NCI-H146 (cell line): ENCODE measurements at places on chromosomes 2 and 18.

- no peak for DNase-seq
Measured at GRCh38 chr2:105557021-105557920, 158.4 kb upstream of the FHL2 start.

GRCh38 chr2:6791682-6792081 lies 74.0 kb downstream of the CMPK2 start:
- peak; percentile 50 for DNase-seq

DNA sequence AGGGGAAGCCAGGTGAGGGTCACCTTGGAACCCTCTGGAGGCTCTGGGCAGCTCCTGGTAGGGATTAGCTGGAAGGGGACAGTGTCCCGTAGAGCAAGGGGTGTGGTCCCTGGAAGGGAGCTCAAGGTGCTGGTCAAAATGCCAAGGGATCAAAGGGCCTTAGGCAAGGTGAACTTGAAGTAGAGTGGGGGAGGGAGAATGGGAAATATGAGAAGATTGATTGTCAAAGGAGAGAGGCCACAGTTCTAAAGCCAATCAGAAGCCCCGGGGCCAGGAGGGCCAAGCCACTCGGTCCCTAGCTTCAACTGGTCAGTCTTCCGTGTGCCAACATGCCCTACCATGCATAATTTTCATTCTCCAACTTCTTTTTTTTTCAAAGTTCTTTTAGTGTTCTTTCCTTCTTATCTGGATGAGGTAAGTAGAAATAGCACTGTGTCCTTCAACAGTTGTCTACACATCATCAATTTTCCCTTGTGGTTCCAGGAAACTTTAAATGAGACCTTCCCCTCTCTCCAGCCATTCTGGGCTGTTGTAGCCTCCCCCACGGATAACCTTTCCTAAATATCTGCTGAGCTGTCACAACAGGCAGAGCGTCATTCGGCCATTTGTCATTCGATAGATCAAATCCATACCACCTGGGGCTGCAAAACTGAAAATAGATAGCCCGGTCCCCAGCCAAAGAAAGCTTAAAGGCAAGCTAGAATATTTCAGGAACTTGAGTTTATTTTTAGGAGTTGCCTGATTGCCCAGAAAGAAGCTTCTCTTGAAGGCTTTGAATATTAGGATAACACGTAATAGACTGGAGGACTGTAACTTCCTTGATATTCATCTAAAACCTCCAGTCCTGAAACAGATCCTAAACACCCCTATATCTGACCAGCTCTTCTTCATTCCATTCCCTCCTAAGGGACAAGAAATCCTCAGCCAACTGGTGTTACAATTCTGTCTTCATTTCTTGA lies 83.3 kb downstream of the ALPK2 start:
- no peak for DNase-seq

DNA sequence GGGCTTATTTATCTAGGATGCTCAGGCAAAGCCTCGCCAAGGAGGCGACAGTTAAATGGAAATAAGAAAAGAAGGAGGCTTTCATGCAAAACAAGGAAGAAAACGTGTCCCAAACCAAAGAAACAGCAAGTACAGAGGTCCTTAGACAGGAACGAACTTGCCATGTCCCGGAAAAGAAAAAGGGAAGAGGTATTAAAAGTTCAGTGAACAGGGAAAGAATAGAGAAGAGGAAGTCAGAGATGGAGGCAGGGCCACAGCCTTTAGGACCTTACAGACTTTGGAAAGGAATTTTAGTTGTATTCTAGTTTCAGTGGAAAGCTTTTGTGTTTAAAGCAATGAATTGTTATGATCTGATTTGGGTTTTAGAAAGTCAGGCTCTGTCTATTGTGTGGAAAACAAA lies 22.1 kb downstream of the IKZF2 start:
- no peak for DNase-seq

GRCh38 chr2:239399921-239400595 lies 762 bp downstream of the HDAC4 start:
- DNase-seq, result peak; percentile 33

DNA sequence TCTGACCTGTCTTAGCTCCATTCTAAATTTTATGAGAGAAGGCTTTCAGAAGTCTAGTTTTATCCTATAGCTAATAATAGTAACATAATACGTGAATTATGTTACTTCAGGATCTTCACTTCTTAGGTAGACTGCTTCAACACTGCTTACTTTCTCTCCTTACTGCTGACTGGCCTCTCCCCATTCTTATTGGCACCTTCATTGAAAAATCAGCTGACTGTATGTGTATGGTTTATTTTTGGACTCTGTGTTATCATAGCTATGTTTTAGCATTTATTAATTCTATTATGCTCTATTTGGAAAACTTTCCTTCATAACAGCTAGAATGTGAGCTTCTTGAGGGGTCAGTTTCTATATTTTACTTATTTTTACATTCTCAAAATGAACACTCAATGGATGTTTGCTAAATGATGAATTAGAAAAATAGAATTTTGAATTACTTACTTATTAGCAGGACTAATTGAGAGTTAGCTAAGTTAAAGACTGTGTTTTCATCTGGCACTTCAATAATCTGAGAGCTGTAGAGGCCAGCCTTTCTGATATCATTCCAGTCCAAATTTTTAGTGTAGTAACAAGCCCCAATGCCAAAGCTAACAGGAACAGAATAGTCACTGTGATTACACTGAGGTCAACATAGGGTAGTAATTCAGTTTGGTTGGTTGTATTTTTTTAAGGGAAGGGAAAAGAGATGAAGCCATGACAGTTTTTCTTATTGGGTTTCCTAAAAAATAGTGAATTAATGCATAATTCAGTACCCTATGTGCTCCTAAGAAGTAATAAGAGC lies 92.3 kb downstream of the TTC27 start:
- no peak for DNase-seq

DNA sequence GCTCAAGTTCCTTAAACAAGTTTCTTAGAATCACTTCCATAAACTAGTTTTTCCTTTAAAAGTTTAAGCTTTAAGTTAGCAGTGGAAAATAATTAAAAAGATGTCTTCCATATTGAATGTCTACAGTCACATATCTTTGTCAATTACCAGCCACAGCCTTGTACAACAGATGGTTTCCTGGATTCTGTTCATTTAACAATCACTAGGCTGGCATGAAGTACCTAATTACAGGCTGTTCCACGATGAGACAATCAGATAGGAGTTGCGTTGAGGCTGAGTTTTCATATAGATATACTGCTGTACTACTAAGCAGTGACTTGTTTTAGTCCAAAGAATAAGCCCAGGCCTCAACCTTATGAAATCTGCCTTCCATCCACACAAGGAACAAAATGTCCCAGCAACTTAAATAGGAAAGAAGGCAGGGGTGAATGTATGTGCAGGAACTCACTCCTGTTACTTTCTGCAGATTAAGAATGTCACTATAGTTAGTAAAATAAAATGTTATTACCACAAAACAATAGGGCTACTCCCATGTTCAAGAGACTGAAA lies 131.0 kb downstream of the ZAP70 start:
- peak; percentile 11 for DNase-seq

DNA sequence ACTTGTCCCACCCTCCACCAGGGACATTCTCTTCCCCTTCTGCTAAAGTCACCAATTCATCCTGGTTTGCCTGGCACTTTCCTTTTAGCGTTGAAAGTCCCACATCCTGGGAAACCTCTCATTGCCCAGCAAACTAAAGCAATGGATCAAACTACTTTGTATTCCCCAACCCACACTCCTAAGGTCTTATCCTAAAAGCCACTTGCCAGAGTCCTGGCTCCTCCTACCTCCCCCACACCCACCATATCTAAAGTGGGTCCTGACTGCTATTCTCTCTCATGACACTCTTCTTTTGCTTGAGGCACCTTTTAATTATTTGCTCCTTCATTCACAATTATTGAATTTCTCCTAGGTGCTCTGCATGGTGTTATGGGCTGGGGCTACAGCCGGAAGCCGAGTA lies 40.6 kb downstream of the GKN2 start:
- DNase-seq, result no peak

- DNase-seq, result no peak
Measured at GRCh38 chr18:62754026-62754425, 38.7 kb downstream of the PHLPP1 start.

GRCh38 chr2:235909358-235909757 lies 258.8 kb downstream of the GBX2 start:
- no peak for DNase-seq

DNA sequence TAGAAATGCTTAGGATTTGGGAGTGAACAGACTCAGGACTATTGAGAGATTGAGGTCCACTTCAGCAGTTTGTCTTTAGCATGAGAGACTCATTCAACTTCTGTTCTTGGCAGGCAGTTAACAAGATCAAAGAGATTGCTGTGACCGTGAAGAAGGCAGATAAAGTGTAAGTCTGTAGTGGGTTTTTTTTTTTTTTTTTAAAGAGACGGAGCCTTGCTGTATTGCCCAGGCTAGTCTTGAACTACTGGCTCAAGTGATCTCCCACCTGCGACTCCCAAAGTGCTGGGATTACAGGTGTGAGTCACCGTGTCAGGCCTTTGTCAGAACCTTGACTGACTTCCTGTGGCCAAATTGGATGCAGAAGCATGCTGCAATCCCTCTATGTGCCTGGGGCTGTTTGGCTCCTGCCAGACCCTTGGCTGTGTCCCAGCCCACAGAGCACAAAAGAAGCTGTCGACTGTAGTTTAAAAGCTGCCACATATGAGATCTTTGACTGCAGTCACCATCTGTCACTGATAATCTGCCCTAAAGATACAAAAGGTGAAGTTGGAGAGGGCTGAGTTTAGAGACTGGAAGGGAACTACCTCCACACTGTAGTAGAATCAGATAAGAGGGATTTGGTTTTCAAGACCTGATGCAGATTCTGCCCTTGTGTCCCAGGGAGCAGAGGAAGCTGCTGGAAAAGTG lies 9.9 kb downstream of the CCT7 start:
- no peak for DNase-seq

GRCh38 chr2:216405588-216405987 lies 6.7 kb upstream of the SMARCAL1 start:
- DNase-seq, result no peak

GRCh38 chr2:18503376-18504228 lies 56.9 kb downstream of the RDH14 start:
- DNase-seq, result no peak

- DNase-seq, result no peak
Measured at GRCh38 chr2:105187531-105187930, 54.0 kb upstream of the GPR45 start.

GRCh38 chr2:161956738-161957137 lies 117.3 kb downstream of the DPP4 start:
- DNase-seq, result peak; percentile 12

DNA sequence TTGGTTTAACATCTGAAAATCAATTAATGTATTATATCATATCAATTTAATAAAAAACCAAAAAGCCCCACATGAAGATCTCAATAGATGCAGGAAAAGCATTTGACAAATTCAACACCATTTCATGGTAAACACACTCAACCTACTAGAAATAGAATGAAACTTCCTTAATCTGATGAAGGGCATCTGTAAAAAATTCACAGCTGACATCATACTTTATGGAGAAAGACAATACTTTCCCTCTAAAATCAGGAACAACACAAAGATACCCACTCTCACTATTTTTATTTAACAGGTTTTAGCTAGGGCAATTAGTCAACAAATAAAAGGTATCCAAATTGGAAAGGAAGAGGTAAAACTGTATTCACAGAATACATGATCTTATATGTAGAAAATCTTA lies 303.0 kb upstream of the ZEB2 start:
- DNase-seq, result no peak

DNA sequence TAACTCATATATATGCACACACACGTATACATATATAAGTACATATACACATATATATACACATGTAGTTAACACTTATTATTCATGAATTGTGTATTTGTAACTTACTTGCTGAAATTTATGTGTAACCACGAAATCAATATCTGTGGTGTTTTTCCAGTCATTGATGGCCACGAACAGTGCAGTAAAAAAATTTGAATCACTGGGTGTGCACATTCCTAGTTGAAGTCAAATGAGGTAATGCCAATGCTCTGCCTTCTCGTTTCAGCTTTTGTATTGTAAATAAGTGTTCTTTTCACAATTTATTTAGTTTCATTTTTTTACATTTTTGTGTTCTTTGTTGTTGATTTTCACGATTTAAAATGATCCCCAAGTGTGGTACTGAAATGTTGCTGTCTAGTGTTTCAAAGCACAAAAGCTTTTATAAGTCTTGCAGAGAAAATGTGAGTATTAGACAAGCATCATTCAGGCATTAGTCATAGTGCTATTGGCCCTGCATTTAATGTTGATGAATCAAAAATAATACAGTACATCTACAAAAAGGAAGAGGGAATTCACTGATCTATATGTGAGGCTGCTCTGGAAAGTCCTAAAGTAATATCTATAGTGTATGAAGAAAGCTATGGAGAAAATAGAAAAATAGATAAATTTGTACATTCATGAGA lies 419.0 kb downstream of the DSC3 start:
- no peak for DNase-seq
